ENCODE measurements at places on chromosomes 7 and 10. TPM values are rescaled to one million over a fixed set of nuclear protein-coding genes. Genes with fewer than 3 reads are reported as not detected.

GRCh38 chr10:121664671-121665070 lies 66.4 kb upstream of the FGFR2 start:
- no peak for DNase-seq

DNA sequence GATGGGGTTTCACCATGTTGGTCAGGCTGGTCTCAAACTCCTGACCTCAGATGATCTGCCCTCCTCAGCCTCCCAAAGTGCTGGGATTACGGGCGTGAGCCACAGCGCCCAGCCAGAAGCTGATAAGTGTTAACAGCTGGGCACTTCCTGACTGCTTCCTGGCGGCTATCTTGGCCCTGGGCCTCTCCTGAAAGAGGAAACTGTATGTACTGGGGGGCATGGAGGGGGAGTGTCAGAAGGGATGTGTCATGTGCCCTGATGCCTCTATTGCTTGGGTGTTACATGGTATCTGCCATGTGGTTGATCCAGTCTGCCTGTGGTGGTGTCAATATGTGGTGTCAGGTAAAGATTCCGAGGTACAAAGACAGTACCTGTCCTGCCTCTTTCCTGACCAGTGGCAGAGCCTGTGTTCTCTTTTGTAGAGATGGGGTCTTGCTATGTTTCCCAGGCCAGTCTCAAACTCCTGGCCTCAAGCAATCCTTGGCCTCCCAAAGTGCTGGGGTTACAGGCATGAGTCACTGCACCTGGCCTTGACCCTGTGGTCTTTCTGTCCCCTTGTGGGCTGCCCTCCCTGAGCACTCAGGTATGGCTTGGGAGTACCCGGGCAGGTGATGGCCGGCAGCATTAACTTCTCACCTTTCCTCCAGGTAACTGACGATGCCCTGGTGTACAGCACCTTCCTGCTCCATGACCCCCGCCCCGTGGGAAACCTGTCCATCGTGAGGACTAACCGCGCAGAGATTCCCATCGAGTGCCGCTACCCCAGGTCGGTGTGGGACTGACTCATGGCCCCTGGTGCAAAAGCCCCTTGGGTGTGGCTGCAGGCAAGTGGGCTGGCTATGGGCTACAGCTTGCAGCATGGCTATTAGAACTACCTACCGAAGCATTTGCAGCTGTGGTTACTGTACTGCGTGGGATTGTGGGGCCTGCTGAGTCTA lies 4.4 kb downstream of the ZP3 start:
- no peak for DNase-seq

The DRGX gene
- not detected for total RNA-seq

The LRRC18 gene
- not detected for total RNA-seq

The TUBGCP2 gene
- 41.7 TPM for total RNA-seq
